NCI-H2029 treated with DMSO at 0.1 percent for 48 hours (cell line): ENCODE measurements at places on chromosomes 3 and 15.

GRCh38 chr3:13513051-13513912, 33.2 kb downstream of the HDAC11 start:
- DNase-seq = no peak

DNA sequence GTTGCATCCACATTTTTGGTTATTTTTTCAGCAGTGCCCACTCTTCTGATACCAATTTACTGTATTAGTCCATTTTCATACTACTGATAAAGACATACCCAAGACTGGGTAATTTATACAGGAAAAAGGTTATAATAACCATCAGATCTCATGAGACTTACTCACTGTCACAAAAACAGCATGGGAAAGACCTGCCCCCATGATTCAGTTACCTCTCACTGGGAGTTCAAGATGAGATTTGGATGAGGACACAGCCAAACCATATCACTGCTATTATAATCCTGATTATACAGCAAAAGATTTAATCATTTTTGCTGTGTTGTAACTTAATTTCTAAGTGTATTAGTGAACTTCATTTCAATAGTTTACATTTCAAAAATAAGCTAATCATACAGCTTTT, 6.6 kb downstream of the ZBED2 start:
- DNase-seq = no peak

DNA sequence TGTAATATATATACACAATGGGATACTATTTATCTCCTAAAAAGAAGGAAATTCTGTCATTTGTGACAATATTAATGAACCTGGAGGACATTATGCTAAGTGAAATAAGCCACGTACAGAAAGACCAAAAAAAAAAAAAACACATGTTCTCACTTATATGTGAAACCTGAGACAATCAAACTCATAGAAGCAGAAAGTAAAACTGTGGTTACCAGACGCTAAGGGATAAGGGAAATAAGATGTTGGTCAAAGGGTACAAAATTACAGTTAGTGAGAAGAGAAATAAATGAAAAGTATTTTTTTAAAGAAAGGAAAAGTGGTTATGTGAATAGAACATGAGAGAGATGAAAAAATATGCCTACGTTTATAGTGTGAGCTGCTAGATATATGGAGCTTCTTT, 101.1 kb downstream of the CPNE4 start:
- no peak for DNase-seq

DNA sequence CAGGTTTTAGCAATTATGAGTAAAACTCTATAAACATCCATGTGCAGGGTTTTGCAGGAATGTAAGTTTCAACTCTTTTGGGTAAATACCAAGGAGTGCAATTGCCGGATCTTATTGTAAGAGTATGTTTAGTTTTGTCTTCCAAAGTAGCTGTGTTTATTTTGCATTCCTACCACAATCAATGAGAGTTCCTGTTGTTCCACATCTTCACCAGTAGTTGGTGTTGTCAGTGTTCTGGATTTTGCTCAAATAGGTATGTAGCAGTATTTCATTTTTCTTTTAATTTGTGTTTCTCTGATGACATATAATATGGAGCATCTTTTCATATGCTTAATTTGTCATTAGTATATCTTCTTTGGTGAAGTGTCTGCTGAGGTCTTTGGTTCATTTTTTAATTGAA, 185.1 kb upstream of the GALNT15 start:
- DNase-seq = peak; percentile 1

DNA sequence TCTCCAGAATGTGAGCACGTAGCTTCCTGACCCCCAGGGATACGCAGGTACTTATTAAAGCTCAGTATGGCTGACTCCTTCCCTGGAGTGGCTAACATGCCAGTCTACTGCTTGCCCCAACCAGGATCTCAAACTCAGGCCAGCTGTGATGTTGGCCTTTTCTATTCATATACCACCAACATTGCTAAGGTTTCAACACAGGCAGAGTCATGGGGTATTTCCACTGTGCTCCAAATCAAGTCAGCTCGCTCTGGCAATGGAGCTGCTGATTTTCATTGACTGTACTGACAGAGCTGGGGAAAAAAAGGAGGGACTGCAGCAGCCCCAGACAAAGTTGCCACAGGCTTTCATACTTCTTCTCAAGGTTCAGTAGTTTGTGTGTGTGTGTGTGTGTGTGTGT, 87.0 kb downstream of the CFAP20DC start:
- no peak for DNase-seq
